ENCODE measurements at places on chromosomes 16 and 17. TPM values are rescaled to one million over a fixed set of nuclear protein-coding genes. Genes with fewer than 3 reads are reported as not detected.

The ADAD2 gene
- 4.0 TPM for total RNA-seq

- DNase-seq = no peak
Measured at GRCh38 chr17:61414936-61415251, 15.3 kb downstream of the TBX2 start.

The SLFN14 gene
- not detected for total RNA-seq

- no peak for DNase-seq
Measured at GRCh38 chr17:20083156-20083859, 74.1 kb downstream of the SPECC1 start.

The E2F4 gene
- total RNA-seq = 88.7 TPM

GRCh38 chr16:5882087-5882640, 784.6 kb upstream of the EEF2KMT start:
- DNase-seq = no peak

- peak; percentile 74 for DNase-seq
Measured at GRCh38 chr16:1771188-1771863, at the start of gene NME3. Gene NME3 (minus strand): TSS chr16:1771543. CDS start chr16:1771534, 9 bp downstream.

GRCh38 chr16:73329358-73330286, 281.7 kb upstream of the ZFHX3 start:
- DNase-seq = peak; percentile 20

The CCL2 gene
- total RNA-seq = 49.8 TPM

DNA sequence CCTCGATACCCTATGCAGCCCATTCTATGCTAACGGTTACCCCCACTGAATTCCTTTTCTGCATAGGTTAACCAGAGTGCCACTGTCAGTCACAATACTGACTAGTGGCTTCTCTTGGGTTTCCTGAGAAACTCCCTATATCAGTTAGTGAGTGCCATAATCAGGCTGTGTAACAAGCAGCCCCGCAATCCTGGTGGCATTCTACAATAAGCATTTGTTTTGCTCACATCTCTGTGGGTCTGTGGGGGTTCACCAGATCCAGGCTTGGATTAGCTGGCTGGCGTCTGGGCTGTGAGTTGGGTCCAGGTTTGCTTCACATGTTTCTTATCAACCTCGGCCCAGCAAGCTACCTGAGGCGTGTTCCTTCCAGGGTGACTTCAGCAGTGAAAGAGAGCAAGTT, 42.4 kb downstream of the TMEM235 start:
- no peak for DNase-seq
